NCI-H187 treated with DMSO at 0.1 percent for 48 hours (cell line): ENCODE measurements at places on chromosomes 6 and 20.

GRCh38 chr20:48728042-48728825, 99.6 kb downstream of the PREX1 start:
- DNase-seq, result no peak

GRCh38 chr6:112695001-112695400, 347.9 kb downstream of the RFPL4B start:
- no peak for DNase-seq

DNA sequence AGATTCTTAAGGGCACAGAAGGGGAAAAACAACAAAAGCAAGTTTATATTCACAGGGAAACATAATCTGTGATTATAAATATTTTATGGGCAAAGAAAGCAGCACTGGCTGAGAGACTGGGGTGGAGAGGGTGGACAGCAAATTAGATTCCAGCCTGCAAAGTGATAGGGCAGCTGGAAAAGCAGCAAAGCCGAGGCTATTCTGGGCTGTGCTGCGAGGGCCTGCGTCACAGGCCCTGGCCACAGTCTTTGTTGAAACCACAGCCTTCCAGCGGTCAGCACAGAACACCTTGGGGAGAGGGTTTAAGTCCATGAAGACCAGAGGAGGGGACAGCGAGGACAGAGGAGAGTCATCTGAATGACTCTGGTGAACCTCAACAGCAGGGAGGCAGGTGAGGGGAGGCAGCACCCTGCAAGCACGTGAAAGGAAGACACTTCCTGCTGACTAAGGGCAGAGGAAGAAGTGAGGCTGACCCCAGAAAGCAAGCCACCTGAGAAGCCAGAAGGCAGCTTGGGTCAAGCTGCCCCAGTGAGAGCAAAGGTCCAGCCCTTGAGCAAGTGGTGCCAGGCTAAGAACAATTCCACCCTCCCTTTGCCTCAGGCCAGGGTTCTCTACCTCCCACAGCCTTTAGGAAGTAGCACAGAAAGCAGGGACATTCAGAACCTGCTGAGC, 17.1 kb downstream of the MRPL14 start:
- DNase-seq, result no peak

DNA sequence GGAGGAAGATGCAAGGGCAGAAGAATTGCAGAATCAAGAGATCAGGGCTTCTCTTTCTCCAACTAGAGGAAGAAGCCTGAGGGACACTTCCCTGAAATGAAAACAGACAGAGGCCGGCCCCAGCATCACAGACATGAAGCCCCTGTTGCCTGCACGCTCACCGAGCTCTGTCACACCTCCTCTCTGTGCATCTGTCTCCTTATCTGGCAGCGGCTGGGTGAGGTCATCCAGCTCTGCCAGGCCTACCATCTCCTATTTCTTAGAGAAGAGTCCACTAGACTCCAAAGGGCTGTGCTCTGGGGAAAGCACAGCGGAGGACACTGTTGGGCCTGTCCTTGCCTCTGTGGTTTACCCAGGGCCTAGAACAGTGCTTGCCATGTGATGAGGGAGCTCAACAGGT, 71.9 kb upstream of the MLN start:
- DNase-seq, result no peak

DNA sequence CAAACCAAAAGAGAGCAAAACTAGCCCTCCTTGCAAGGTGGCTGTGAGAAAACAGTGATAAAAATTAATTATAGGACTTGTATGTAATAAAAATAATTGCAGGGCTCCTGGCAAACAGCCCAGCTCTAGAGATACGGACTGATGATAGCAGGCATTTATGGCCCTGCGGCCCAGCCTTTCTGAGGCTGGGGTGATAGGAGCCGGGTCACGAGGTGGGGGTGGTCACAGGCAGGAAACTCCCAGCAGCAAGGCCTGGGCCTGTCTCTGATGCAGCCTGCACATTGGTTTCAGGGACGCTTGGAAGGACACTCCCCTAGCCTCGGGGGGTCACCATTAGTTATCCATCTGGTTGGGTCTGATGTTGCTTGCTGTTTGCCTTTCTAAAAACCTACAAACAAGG, 18.7 kb upstream of the TTPAL start:
- no peak for DNase-seq

DNA sequence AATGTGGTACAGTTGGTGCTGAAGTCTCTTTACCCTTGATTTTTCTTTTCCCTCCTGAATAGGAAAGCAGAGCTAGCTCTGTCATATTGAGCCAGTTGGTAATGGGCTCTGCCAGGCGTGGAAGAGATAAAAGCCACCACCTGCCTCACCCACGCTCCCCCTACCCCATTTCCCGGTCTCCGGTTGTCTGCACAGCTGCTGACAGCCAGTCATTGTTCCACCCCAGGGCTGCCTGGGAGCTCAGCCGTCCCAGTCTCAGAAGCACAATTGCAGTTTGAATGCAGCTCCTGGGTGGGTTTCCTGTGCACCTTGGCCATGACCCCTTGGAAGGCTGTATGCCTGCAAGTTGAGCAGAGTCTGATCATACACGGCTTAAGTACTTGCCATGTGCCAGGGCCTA, 675.2 kb upstream of the FLRT3 start:
- no peak for DNase-seq

DNA sequence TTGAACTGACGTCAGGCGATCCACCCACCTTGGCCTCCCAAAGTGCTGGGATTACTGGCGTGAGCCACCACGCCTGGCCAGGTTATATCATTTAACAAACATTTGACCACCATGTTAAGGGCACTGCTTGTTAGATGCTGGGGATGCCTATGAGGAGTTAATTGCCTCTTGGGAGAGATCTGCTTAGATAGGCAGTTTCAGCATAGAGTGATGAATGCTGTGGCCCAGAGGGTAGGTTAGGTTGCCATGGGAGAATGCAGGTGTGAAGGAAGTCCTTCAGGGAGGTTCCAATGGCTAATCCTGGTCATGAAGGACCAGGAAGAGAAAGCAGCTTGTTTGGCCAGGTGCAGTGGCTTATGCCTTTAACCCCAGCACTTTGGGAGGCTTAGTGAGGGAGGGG, 17.0 kb downstream of the PHF20 start:
- peak; percentile 31 for DNase-seq

GRCh38 chr20:60137657-60138245, 179.5 kb downstream of the CDH26 start:
- DNase-seq, result peak; percentile 51

DNA sequence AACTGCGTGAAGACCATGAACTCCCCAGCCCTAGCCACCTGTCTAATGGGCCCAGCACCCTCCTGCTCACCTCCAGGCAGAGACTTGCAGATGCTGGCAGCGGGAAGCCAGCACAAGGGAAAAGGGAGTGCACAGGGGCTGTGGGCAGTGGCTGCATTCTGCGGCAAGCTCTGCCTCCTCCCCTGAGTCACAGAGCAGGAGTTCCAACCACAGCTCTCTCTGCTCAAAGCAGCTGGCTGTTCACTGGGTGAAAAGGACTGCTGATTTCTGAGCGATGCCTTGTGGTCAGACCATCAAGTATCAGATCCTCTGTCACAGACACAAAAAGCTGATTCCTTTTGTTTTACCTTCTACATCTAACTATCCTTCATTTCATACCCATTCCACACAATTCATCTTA, 10.5 kb downstream of the NKX2-2 start:
- no peak for DNase-seq

GRCh38 chr6:140061110-140062042, 686.9 kb upstream of the CITED2 start:
- DNase-seq, result no peak

- no peak for DNase-seq
Observed at GRCh38 chr6:145627451-145627850, 107.9 kb downstream of the EPM2A start.

DNA sequence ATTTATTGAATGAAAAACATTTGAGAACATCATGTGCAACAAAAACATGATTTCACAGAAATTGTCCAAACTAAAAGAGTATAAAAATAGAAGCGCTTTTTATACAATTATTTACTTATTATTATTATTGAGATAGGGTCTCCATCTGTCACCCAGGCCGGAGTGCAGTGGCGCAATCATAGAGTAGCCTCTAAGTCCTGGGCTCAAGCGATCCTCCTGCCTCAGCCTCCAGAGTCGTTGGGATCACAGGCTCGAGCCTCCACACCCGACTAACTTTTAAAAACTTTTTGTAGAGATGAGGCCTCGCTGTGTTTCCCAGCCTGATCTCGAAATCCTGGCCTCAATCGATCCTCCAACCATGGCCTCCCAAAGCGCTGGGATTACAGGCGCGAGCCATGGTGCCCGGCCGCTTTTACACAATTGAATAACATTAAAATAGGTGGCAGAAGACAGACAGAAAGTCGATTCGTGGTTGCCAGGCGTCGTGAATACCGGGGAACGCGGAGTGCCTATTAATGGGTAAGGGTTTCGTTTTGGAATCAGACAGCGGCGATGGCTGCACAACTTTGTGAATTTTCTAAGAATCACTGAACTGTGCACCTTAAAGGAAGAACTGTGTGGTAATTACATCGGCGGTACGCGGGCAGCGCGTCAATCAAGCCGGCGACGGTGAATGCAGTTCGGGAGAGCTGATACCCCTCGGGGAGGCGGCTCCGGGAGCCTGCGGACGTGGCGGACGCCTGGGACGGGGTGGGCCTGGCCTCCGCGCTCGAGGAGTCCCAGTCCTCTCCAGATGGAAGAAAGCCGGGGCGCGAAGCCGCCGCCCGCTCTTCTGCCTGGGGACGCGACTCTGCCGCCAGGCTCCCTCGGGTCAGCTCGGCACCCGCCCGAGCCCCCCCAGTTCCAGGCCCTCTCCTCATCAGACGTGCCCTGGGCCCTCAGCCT, 807 bp downstream of the TBC1D20 start:
- no peak for DNase-seq

DNA sequence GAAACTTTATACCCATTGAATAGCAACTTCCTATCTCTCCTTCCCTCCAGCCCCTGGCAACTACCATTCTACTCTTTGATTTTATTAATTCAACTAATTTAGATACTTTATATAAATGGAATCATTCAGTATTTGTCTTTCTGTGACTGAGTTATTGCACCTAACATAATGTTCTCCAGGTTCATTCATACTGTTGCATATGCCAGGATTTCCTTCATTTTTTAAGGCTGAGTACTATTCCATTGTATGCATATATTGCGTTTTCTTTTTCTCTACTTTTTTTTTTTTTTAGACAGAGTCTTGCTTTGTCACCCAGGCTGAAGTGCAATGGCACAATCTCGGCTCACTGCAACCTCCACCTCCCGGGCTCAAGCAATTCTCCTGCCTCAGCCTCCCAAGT, 49.5 kb upstream of the BEND6 start:
- DNase-seq, result no peak

DNA sequence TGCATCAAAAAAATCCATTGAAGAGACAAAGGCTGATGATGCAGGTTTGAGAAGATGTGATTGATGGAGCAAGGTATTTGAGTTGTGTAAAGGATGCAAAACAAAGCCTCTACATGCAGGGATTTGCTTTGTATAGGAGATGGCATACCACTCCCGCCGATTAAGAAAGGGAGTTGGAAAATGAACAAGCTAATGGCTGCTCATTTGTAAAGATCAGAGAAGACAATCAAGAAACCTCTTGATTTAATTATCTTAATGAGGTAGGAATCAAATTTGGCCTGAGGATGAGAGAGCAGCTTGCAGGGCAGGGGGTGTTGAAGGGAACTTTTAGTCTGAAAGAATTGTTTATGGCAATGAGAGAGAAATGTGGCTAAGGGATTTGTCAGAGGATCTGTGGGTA, 448.2 kb upstream of the ADGRB3 start:
- no peak for DNase-seq

GRCh38 chr6:158627940-158628211, 16.7 kb downstream of the DYNLT1 start:
- no peak for DNase-seq

- no peak for DNase-seq
Observed at GRCh38 chr6:80454197-80454596, 347.7 kb downstream of the BCKDHB start.

GRCh38 chr6:111069382-111070104, 17.8 kb upstream of the SLC16A10 start:
- DNase-seq, result no peak

DNA sequence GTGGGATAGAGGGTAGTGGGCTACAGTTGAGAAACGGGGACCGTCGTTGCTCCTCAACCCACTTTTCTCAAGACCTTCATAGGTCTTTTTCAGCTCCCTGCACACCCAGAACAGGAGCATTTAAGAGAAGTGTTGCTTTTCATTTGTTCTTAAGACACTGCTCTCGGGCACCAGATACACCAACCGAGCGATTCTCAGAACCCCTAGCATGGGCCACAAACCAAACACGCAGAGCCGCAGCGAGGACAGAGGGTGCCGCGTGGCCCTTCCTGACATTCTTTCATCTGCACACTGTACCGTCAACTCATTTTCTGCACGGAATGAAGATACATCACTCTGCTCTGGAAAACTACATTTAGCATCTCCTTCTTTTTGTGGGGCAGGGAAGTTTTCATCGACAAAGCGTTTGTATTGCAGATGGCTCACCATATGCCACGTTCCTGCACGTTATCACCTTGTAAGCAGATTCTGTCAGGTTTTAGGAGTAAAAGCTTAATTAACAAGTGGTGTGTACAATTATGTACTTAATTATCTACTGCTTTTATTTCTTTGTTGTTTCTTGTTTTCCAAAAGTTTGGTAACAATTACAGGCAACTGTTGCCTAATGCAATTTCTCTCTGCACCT, 70.4 kb upstream of the MLN start:
- DNase-seq, result no peak

GRCh38 chr20:8471465-8471864, 339.4 kb downstream of the PLCB1 start:
- DNase-seq, result no peak
